Lower lobe of right lung (tissue), 2 donors: ENCODE measurements at places on chromosomes 5 and 9. TPM values are rescaled to one million over a fixed set of nuclear protein-coding genes. Genes with fewer than 3 reads are reported as not detected.

GRCh38 chr9:133804199-133804598 lies 66.0 kb upstream of the SARDH start:
- no peak overlapping the region for H3K27ac ChIP-seq
- no peaks in the 10 kb centered on the region for H3K27me3 ChIP-seq
- H3K4me3 ChIP-seq, result no peak overlapping the region
- H3K36me3 ChIP-seq, result peaks cover 39% of the 10 kb centered on the region
- no peak for DNase-seq
- no peaks in the 10 kb centered on the region for H3K4me1 ChIP-seq

DNA sequence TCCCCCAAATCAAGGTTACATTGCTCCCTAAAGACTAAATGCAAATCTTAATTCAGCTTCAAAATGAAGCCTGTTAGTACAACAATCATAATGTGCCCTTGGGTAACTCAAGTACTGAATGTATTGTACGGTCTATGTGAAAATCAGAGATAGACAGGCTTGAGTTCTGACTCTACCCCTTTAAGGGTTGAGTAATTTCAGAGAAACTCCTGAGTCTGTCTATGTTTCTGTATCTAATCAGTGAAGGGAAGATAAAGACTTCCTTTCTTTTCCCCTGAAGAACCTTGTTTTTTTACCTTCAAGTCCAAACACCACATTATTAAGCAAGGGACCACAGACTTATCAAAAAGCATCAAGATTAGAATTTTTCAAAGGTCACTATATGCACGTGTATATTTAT lies 108.2 kb downstream of the MPDZ start:
- no peaks in the 10 kb centered on the region for H3K27me3 ChIP-seq
- no peak overlapping the region for H3K4me3 ChIP-seq
- H3K4me1 ChIP-seq, result no peaks in the 10 kb centered on the region
- no peak overlapping the region for H3K27ac ChIP-seq

GRCh38 chr5:177487975-177488374 lies 9.4 kb downstream of the PDLIM7 start:
- H3K36me3 ChIP-seq, result peaks cover 79% of the 10 kb centered on the region
- no peak overlapping the region for H3K4me3 ChIP-seq
- peaks cover under 1% of the 10 kb centered on the region for H3K4me1 ChIP-seq
- H3K27me3 ChIP-seq, result no peaks in the 10 kb centered on the region
- DNase-seq, result no peak

DNA sequence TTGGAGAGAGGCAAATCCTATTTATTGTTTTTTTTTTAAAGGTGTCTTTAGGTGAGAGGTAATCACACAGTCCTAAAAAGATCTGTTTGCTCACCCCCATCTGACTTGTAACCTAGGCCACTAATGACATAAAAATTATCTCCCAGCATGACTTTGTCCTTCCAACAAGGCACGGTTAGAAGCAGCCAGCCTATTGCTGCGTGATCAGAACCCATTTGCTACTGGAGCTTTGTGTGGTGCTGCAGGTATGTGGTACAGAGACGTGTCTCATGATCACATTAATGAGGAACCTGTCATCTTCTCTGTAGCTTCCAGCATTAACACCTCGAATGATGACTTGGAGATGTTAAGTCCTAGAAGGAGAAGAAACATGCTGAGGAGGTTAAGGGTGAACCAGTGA lies 555.8 kb upstream of the TLE4 start:
- H3K36me3 ChIP-seq, result no peaks in the 10 kb centered on the region
- no peak overlapping the region for H3K27ac ChIP-seq
- no peaks in the 10 kb centered on the region for H3K4me1 ChIP-seq

- no peak overlapping the region for H3K27ac ChIP-seq
- no peaks in the 10 kb centered on the region for H3K36me3 ChIP-seq
- H3K4me3 ChIP-seq, result no peak overlapping the region
- no peak for DNase-seq
- no peaks in the 10 kb centered on the region for H3K4me1 ChIP-seq
Observed at GRCh38 chr5:115349001-115349817, 52.8 kb upstream of the CCDC112 start.

GRCh38 chr5:52010454-52010853 lies 627.2 kb downstream of the ISL1 start:
- DNase-seq, result no peak
- no peak overlapping the region for H3K27ac ChIP-seq
- H3K27me3 ChIP-seq, result no peaks in the 10 kb centered on the region
- H3K4me1 ChIP-seq, result no peaks in the 10 kb centered on the region
- no peak overlapping the region for H3K4me3 ChIP-seq

GRCh38 chr9:114291064-114291474 lies 31.8 kb upstream of the ORM1 start:
- peaks cover 6% of the 10 kb centered on the region for H3K36me3 ChIP-seq
- H3K27me3 ChIP-seq, result no peaks in the 10 kb centered on the region
- peak; percentile 77 for DNase-seq
- H3K4me3 ChIP-seq, result no peak overlapping the region
- H3K27ac ChIP-seq, result no peak overlapping the region

GRCh38 chr9:137485343-137486140 lies 26.4 kb upstream of the NSMF start:
- DNase-seq, result no peak
- H3K27ac ChIP-seq, result no peak overlapping the region
- no peak overlapping the region for H3K4me3 ChIP-seq
- no peaks in the 10 kb centered on the region for H3K36me3 ChIP-seq
- H3K4me1 ChIP-seq, result peaks cover 5% of the 10 kb centered on the region
- no peaks in the 10 kb centered on the region for H3K27me3 ChIP-seq

DNA sequence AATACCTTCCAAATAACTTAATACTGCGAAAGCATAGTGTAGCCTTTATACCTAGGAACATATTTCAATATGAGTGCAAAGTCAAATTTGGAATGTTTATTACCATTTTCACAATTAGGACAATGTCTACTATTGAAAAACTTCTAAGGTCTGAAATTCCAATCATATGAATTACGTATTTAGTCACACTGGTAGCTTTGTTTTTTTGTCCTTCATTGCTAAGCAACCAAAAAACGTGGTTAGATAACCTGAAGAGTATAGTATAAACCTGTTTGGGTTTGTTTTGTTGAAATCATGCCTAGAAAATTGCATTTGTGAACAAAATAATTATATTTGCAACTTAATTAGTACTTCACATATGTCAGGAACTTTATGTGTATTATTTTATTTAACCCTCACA lies 134.2 kb downstream of the FBXO4 start:
- H3K4me1 ChIP-seq, result no peaks in the 10 kb centered on the region
- H3K27ac ChIP-seq, result no peak overlapping the region
- no peak overlapping the region for H3K4me3 ChIP-seq
- no peaks in the 10 kb centered on the region for H3K27me3 ChIP-seq
- DNase-seq, result no peak
- H3K36me3 ChIP-seq, result no peaks in the 10 kb centered on the region

Gene DOK3
- total RNA-seq, result 76.5 TPM

Gene TERT
- not detected for total RNA-seq

Gene CCL27
- total RNA-seq, result not detected

Gene VPS13A
- 37.8 TPM for total RNA-seq
